ENCODE measurements at places on chromosomes 1 and 21.

GRCh38 chr1:27816921-27817630 is 13.5 kb upstream of the PPP1R8 start:
- no peak for DNase-seq

DNA sequence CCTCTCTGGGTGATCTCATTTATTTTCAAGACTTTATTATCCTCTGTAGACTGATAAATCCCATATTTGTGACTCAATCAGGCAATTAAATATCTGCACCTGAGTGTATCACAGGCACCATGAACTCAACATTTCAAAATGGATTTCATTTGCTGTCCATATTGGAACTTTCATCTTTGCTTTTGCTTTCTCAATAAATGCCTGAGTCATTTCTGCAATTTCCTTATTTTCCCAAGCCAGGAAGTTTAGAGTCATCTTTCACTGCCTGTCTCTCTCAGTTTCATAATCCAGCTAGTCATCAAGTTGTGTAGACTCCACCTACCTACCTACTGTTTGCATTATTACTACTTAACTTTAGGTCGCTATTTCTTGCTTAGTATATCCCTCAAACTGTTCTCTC is 540.9 kb downstream of the LMO4 start:
- DNase-seq, result no peak

- DNase-seq, result no peak
Observed at GRCh38 chr1:236016782-236017400, 48.0 kb downstream of the NID1 start.

- DNase-seq, result no peak
Observed at GRCh38 chr1:220696226-220696862, 6.2 kb downstream of the C1orf115 start.

DNA sequence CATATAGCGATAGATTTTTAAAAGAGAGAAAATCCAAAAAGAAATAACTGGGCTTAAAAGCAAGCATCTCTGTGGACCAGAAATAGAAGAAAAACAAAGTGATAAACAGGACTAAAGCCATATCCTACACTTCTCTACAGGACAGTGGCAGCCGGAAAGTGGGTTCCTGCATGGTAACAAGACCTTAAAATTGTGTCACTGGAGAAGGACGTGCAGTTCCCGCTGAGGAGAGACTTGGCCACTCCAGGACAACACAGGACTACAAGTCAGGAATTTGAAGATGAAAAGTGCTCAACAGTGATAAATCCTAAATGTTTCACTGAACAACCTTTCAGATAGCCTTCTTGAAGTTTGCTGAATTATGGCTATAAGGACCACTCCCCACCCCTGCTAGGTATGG is 1.9 kb upstream of the HLCS start:
- DNase-seq, result no peak

- no peak for DNase-seq
Observed at GRCh38 chr1:3495776-3496745, 41.6 kb downstream of the ARHGEF16 start.

GRCh38 chr1:206907304-206907991 is 10.2 kb downstream of the IL24 start:
- DNase-seq, result no peak

GRCh38 chr1:14049965-14050364 is 350.0 kb downstream of the PRDM2 start:
- DNase-seq, result no peak

GRCh38 chr1:115791816-115792215 is 23.3 kb upstream of the CASQ2 start:
- DNase-seq, result no peak

DNA sequence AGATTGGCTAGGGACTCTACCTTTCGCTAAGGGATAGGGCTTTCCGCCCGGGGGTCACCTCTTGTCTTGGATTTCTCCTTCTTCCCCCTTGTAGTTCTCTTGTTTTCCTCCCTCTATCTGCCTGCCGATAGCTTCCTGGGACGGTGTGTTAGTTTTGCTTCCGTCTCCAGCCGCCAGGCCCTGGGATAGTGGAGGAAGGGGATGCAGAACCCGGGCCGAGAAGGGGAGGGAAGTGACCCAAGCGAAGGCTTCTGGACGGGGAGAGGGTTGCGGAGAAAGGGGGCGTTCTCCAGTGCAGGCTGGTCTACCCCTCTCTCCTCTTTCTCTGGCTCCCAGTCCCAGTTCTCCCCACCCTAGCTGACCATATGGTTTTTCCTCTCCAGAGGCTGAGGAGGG is 871 bp downstream of the TUFT1 start:
- DNase-seq, result no peak

DNA sequence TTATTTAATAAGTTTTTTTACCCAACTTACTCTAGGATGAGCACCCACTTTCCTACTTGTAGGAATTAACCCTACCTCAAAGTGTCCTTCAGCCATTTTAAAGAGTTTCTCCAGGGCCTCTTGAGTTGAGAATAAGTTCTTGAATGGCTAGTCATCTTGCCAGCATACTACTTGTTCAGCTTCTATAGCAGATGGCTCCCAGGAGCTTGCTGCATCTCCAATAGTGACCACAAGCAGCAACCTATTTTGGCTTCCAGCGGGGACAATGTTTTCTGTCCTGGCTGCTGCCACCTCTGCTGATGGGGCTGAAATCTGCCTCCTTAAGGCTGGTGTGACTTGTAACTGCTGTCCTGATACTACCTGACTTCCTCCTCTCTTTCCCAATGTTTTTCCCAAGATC is 20.8 kb upstream of the PIK3R3 start:
- no peak for DNase-seq

DNA sequence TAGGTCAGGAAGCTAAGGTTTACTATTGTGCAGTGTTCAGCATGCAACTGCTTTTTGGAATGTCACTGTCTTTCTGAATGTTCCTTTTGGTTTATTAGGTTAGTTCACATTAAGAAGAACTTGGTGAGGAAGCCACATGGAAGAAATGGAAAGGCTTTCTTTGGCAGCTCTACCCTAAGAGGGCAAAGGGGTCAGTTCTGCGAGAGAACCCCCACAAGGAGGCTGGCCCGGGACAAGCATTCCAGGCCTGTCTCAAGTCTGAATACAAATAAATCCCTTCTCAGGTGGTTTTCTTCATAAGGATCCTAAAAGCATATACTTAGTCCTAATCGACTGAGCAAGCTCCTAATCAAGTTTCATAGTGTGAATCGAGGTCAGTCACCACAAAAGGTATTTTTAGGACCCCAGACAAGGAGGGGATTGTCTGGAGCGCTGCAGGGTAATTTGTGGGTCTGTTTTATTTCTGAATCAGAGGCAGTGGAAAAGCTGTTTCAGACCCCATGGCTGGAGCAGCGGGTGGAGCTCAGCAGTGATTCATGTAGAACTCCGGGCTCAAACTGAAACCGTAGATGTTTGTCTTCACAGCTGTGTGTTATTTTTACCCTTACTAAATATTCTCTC is 63.3 kb downstream of the ERG start:
- DNase-seq, result no peak

DNA sequence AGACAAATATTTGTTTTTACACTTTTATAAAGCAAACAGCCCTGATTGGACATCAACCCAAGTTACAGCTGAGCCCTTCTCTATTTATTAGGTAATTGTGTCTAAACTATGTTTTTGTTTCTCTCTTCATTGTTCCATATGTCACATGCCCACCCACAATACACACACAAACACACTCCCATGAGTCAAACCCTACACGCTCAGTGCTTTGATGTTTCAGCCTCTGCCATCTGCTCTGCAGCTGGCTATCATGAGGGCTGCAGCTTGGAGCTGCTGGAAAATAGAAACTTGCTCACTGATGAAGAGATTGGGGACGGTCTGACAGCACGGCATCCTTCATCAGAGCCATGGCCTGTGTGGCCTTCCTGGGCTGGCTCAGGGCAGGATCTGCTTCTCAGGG is 41.7 kb downstream of the PSMG1 start:
- no peak for DNase-seq

- DNase-seq, result no peak
Observed at GRCh38 chr1:53655931-53656746, 82.8 kb downstream of the GLIS1 start.

DNA sequence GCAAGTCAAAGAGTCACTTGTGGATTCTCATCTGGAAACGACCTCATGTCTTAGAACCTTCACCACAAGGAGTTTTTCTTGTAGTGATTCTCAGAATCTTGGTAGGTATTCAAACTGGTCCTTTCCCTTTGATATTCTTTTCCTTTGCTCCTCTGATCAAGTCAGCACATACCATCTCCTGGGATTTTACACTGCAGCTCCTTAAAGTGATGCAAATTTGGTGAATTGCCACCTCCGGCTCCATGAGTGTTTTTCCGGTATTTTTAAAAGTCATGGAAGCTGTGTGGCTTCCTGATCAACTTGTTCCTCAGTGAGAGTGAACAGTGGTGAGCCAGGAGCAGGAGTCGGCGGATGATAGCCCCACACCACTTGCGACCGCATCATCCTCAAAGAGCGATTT is 182.1 kb upstream of the DAB1 start:
- no peak for DNase-seq

- no peak for DNase-seq
Observed at GRCh38 chr1:84283381-84283780, 18.1 kb upstream of the SAMD13 start.

DNA sequence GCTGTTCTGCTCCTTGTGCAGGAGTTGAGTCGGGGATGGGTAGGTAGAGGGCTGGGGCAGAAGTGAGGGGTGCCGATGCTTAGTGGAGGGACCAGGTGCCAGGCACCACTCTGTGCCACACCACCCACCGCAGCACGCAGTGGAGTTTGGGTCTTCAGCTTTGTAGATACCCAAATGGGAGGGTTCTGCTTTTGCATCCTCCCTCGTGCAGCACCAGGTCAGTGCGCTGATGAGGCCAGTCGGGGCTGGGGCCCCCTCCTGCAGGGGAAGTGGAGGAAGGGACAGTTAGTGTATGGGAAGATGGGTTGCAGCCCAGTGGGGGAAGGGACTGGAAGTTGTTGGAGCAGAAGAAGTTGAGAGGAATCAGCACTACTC is 244.0 kb downstream of the RHOU start:
- DNase-seq, result no peak

GRCh38 chr1:244231193-244231571 is 180.1 kb downstream of the ZBTB18 start:
- DNase-seq, result no peak

DNA sequence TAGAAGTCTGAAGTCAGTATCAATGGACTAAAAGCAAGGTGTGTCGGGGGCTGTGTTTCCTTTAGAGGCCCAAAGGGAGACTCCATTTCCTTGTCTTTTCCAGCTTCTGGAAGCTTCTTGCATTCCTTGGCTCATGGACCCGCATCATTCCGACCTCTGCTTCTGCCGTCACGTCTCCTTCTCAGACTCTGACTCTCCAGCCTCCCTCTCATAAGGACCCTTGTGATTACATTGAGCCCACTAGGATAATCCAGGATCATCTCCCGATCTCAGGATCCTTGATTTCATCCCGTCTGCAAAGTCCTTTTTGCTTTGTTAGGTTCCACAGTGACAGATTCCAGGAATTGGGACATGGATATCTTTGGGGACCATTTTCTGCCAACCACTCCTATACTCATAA is 265.8 kb upstream of the CSF3R start:
- DNase-seq, result no peak

DNA sequence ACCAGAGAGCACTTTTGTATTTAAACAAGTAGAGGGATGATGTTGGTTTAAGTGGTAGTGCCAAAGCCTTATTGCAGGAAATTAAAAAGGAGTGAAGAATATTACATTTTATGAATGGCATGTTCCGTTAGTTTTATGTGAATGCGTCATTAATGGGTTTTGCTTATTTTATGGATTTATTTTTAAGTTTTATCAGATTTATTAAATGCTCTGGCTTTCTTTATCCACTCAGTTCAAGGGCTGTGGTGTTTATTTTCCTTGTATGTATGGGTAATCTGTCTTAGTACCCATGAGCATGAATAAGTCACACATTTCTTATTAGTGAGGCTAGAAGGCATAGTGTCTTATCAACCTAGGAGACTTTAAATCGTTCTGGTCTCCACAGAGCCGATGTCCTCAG is 41.6 kb upstream of the NBL1 start:
- DNase-seq, result no peak

- peak; percentile 2 for DNase-seq
Observed at GRCh38 chr1:84691122-84691783, 992 bp upstream of the SSX2IP start.

All from NCI-H1105 (cell line).